ENCODE measurements at places on chromosomes 1 and 21.

DNA sequence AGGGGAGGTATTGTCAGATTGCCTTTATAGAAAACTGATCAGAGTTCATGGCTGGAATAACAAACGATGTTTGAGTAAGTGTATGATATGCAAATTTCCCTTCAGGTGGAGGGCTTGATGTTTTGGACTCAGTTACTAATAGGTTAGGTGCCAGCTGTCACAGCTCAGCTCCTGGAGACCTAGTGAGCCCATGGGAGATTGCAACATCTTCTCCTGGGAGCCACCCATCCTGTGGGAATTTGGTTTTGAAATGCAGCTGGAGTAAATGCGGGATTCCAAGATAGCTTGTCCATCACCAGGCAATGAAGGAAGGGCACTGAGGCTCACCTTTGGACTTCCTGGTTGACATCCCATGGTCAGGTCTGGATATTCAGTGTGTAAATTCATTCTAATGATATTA is 211.4 kb upstream of the NRIP1 start:
- DNase-seq: no peak

DNA sequence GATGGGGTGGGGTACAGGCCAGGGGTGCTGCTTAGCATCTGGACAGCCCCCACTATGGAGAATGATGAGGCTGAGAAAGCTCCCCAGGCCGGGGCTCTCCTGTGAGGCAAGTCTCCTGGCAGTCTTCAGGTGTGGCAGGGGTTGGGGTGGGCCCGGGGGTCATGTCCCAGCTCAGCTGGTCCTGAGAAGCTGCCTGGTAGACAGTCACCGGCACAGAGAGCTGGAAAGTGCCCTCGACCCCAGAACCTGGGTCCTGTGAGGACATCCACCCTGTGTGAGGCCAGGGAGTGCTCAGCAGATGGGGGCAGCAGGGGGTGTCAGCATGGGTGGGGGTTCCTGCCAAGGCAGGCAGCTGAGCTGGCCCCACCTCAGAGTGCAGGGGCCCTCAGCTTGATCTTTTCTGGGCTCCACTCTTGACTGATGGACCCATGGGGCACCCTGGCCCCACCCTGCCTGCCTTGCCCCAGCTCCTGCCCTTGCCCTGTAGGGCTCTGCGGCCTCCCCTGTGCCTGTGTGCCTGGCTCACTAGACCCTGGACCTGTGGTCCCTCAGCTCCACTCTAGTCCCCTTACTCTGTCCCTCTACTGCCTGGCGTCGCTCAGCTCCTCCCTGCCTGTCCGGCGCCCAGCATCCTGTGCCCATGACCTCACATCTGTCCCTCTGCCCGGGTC is 5.8 kb downstream of the IBA57 start:
- peak; percentile 36 for DNase-seq

- DNase-seq: no peak
Observed at GRCh38 chr1:240734001-240734400, 122.0 kb upstream of the GREM2 start.

GRCh38 chr1:70685300-70686286 is 274.5 kb downstream of the CTH start:
- DNase-seq: peak; percentile 90

DNA sequence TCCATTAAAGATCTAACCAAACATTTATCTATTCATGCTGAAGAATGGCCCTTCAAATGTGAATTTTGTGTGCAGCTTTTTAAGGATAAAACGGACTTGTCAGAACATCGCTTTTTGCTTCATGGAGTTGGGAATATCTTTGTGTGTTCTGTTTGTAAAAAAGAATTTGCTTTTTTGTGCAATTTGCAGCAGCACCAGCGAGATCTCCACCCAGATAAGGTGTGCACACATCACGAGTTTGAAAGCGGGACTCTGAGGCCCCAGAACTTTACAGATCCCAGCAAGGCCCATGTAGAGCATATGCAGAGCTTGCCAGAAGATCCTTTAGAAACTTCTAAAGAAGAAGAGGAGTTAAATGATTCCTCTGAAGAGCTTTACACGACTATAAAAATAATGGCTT is 81.2 kb downstream of the PRDM2 start:
- no peak for DNase-seq

Data from endodermal cell (in vitro differentiated cells).